AG09309 (cell line): ENCODE measurements at places on chromosomes 3 and 15.

- DNase-seq = peak; percentile 31
Observed at GRCh38 chr3:135918600-135918999, 46.9 kb upstream of the PPP2R3A start.

DNA sequence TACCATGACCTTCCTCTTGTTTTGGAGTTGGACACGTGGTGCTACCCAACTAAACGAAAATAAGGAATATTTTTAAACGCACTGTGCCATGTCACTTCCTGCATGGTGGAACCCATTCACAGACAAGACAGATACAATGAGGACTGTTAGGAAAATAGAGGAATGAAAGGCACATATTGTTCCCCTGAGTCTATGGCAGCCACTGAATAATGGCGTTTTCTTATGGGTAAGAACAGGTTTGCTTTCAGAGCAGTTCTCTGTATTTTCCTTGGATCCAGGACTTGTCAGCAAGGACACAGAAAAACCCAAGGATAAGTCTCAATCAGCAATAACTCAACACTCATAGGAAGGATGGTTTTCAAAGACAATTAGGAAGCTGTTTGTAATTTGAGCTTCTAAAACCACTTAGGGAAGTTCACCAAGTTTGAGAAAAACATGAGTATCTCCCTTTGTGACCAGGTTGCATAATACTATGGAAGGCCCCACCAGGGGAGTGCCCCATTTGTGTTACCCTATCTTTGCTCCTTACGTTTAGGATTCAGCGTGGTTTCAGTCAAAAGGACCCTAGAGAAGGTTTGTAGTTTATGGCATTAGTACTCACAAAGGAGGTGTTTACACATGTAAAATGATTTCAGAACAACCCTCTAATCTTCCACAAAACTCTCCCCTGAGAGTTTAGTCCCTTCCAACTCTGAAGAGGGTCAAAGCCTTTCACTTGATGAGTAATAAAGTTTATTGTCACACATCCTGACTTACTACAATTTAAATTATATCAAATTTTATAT, 487.2 kb upstream of the ATP11B start:
- DNase-seq = no peak

GRCh38 chr15:39433376-39433775, 147.5 kb upstream of the THBS1 start:
- DNase-seq = no peak

DNA sequence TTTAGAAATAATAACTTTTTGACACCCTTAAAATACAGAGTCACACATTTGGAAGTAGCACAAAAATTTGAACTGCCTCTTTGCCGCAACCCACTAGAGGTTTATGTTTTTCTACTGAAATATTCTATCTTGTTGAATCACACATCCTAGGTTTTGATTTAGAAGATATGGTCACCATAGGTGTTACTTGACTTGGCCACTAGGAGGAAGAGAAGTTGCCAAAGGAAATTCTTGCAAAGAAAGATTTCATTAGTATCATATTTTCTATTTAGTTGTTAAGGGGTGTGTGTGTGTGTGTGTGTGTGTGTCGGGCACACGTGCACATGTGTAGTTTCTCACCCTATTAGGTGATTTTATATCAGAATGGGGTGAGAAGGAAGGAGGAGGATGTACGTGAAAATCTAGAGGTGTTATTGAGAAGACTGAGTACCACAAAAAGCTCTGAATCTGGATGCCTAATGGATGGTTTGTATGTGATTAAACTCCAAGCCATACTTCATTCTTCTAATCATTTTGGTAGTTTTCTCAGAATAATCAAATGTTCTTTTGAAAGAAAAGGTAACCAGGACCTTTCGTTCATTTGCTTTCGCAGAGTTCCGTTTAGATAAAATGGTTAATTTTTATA, 31.5 kb downstream of the ZFAND6 start:
- no peak for DNase-seq

DNA sequence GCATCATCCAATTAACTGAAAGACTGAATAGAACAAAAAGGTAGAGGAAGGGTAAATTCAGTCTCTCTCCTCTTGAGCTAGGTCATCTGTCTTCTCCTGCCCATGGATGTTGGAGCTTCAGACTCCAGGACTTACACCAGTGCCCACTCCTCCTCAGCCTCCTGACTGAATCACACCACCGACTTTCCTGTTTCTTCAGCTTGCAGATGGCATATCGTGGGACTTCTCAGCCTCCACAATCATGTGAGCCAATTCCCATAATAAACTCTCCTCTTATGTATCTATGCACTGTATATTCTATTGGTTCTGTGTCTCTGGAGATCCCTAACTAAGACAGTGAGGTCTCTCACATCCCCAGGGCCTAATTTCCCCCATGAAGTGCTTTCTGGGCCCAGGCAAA, 140.4 kb downstream of the CD47 start:
- no peak for DNase-seq

DNA sequence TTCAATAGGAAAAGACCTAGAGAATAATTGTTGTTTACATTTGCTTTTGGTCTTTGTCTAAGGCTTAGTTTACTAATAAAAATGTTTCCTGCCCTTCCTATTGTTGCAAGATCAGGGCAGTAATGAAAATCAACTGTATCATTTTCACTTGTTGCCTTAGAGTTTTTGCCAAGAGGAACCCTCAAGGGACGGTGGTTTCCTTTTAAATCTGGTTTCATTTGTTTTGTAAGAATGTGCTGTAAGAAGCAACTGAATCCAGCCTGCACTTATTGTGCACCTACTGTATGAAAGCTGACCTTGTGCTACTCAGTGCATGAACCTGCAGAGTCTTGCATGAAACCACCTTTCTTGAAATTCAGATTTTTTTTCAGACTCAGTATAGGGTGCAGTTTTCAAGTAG, 5.3 kb downstream of the IGF1R start:
- DNase-seq = no peak

GRCh38 chr3:56980243-56980642, 80.2 kb upstream of the SPATA12 start:
- no peak for DNase-seq

GRCh38 chr15:85897895-85898717, 103.4 kb upstream of the KLHL25 start:
- no peak for DNase-seq

DNA sequence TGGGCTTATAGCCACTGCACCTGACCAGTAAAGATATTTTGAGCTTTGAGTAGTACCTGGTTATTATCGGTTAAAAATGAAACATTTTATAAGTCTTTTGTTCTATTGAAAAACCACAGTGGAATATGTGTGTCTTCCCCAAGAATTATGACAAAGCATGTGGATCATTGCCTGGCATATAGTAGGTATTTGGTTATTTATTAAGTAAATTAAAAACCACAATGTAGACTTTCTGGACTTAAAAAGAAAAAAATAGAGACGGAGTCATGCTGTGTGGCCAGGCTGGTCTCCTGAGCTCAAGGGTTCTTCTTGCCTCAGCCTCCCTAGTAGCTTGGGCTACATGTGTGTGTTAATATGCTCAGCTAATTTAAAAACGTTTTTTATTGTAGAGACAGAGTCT, 43.5 kb downstream of the UBE2E2 start:
- DNase-seq = no peak

GRCh38 chr15:71136159-71136783, 21.0 kb downstream of the THSD4 start:
- peak; percentile 37 for DNase-seq

- no peak for DNase-seq
Observed at GRCh38 chr3:63089751-63090132, 188.4 kb upstream of the SYNPR start.

GRCh38 chr3:10911350-10912002, 81.1 kb upstream of the SLC6A1 start:
- DNase-seq = no peak

- DNase-seq = no peak
Observed at GRCh38 chr3:112338021-112338726, 5.2 kb downstream of the CD200 start.

- DNase-seq = no peak
Observed at GRCh38 chr3:188171682-188172467, 17.9 kb downstream of the LPP start.

- no peak for DNase-seq
Observed at GRCh38 chr3:46400000-46400734, 6.7 kb downstream of the CCR5AS start.

DNA sequence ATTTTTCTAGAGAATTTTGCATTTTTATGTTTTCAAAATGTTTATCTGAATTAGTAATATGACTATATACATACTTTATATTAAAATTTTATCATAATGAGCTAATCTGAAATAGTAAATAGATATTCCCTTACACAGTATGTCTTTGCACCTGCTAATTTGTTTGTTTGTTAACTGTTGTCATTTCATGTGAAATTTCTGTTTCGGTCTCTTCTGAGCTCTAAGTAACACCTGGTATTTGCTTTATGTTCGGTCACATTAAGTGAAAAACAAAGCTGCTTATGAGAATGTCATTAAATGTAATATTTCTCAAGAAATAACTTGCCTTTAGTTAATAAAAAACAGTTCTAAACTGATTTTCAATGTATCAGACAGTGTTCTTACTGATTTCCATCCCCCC, 61.1 kb downstream of the FNDC3B start:
- DNase-seq = no peak

DNA sequence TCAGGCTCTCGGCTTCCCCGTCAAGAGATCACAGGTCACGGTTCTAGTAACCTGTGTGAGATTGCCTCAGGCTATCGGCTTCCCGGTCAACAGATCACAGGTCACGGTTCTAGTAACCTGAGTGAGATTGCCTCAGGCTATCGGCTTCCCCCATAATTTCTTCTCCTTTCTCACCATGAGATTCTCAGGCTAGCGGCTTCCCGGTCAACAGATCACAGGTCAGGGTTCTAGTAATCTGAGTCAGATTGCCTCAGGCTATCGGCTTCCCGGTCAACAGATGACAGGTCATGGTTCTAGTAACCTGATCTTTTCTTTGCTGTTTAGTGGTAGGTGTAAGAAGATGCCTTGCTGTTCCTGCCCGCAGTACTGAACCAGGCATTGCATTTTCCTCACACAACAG, 418.2 kb upstream of the ZNF717 start:
- DNase-seq = no peak

DNA sequence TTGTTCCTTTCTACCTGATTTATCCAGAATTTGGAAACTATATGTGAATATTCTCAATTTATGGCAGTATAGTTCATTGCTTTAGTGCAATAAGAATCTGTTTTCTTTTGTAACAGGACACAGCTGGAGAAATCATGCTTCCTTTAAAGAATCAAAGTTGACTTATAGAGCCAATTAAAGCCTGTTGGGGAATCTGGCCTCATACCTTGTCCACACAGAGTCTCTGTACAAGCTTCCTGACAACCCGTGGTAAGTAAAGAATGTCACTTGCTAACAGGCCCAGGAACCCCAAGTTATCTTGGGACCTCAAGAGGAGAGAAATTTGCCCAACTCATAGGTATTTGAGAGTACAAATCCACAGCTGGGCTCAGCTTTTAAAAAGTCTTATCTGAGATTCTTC, 10.2 kb downstream of the ZNF445 start:
- DNase-seq = no peak

GRCh38 chr3:27559381-27559780, 75.2 kb upstream of the SLC4A7 start:
- DNase-seq = no peak

DNA sequence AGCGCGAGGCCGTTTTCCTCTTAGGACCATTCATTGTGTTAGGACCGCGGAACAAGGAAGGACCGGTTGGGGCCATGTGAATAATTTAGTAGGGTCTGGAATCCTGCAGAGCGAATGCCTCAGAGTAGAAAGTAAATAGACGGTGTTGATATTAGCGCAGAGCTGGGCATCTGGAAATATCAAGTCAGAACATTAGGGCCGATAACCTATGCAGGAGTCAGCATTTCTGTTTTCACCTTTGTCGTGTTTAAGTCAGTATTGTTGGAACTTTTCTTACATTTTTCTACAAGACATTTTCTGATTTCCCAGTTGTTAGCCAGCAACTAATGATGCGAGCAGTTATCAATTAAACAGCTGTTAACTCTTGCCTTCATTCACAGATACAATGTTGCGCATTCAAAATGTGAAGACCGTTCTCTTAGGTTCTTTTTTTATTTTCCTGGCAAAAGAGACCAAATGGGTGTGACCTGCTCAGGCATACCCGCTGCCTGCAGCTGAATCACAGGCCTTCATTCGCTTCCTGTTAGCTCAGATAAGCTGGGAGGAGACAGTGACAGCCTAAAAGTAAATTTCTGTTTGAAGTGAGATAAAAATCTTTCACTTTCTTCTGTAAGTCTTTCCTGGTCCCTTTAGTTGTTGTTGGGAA, 966 bp upstream of the PKM start:
- no peak for DNase-seq

DNA sequence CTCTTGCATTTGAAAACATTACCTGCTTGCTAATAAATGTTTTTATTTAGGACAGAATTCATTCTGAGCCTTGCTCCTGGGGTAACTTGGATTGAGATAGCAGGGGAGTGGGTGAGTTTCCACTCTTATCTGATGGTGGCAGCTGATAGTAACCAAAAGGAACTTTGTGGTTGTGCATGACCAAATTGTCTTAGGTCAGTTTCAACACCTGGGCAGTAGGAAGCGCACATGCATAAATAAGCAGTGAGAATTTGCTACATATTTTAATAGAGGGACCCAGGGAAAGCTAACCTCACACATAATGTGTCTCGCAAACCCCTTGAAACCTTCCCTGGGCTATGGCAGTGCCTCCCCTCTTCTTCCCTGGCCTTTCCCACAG, 65.4 kb upstream of the XCR1 start:
- no peak for DNase-seq

DNA sequence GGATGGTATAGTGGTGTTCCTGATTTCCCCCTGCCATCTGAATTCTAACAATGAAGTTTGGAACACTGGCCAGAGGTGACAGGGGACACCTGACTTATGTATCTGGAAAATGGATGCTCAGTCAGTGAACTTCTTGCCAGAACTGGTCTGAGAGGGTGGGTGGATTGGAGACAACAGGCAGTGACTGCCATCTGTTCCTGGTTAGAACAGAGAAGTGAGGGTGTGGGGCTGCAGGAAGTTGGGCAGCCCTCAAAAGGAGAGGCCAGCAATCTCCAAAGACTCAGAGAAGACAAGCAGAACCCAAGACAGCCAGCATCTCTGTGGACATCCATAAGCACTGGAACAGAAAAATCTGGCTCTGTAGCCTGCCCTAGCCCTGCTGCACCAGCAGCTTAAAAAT, 50.5 kb downstream of the ANP32A start:
- DNase-seq = no peak

DNA sequence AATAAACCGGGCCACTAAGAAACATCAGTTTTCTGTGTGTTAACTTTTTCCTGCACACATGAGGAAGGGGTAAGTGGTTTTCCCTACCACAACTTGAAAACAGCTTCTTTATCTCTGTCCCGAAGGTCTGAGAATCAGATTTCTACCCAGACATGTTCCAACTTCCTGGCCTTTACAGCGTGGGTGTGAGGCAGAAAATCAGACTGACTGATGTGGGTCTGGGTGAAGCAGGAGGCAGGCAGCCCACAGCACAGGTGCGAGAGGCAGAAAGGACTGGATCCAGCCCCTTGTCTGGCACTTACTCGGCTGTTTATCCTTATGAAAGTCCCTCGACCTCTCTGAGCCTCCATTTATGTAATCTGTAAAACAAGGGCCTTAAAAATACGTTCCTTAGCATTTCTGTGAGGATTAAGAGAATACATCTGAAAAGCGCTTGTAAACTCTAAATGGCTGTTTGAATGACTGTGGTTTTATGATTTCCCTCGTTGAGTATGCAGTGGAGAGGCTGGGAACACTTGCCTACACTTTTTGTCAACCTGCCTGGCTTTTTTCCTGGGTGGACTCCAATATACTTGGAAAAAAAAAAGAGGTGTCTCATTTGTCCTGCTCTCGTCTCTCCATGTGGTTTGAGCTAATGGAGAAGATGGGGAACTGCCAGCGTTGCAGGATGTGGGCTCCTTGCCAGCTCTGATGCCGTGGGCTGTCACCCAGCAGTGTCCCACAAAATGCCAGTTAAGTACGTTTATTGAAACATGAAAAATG, 3.1 kb downstream of the AGBL1 start:
- no peak for DNase-seq

GRCh38 chr3:190546881-190547510, 33.1 kb downstream of the IL1RAP start:
- no peak for DNase-seq
